ENCODE measurements at places on chromosomes 11 and 22.

- DNase-seq = no peak
These were observed 27.5 kb downstream of the CLPB start for GRCh38 chr11:72406540-72407527.

DNA sequence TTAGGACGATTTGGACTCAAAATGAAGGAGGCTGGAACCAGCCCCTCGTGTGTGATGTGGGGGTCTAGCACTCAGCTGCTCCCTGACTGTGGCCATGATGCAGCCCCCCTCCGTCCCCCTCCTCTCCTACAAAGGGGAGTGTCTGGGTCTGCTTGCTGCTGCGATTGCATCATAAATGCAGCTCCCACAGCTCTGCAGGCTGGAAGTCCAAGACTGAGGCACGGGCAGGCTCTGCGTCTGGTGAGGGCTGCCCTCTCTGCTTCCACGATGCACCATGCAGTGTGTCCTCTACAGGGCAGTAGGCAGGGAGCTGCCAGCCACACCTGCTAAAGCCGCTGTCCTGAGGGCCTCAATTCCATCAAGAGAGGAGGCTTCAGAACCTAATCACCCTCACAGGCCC, 432.1 kb downstream of the BRD1 start:
- no peak for DNase-seq

- DNase-seq = no peak
These were observed 34.3 kb downstream of the MTMR3 start for GRCh38 chr22:29917052-29917902.

DNA sequence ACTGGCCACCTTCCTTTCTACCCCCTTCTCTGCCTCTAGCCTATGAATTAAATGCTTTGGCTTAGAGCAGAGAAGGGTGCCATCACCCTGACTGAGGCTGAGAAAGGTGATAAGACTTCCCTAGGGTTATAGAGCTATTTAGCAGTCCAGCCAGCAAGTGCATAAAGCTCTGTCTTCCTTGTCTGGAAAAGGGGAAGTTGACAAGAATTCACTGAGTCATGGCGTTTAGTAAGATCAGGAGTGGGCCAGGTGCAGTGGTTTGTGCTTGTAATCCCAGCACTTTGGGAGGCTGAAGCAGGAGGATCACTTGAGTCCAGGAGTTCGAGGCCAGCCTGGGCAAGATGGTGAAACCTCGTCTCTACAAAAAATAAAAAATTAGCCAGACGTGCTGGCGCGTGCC, 63.1 kb downstream of the LHFPL7 start:
- DNase-seq = no peak

- no peak for DNase-seq
These were observed 522 bp downstream of the TOB2 start for GRCh38 chr22:41446057-41446501.

DNA sequence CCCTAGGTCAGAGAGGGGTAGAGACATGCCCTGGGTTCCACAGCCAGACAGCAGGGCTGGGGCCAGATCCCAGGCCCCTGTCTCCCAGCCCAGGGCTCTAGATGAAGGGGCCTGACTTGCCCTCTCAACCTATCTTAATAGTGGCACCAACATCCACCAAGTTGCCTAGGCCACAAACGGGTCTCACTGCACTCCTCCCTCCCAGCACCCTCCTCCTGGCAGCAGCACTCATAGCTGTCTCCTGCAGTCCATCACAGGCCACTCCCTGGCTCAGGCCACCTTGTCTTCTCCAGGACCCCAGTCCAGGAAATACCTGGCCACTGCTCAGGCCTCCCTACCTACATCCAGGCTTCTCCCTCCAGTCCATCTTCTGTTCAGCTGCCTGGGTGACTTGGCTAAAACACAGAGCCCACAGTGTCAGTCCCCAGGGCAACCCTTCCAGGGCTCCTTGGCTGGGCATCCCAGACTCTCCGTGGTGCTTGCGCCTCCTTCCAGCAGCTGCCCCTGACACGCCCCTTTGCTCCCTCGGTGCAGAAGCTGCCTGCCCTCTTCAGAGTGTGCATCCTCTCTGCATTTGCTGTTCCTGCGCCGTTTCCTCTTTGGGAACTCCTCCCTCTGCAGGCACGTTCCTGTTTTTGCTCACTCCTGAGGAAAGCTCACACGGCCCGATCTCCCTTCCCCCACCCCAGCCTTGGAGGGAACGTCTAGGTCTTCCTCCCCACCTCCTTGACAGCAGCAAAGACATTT, 40.5 kb downstream of the LRRC32 start:
- no peak for DNase-seq

DNA sequence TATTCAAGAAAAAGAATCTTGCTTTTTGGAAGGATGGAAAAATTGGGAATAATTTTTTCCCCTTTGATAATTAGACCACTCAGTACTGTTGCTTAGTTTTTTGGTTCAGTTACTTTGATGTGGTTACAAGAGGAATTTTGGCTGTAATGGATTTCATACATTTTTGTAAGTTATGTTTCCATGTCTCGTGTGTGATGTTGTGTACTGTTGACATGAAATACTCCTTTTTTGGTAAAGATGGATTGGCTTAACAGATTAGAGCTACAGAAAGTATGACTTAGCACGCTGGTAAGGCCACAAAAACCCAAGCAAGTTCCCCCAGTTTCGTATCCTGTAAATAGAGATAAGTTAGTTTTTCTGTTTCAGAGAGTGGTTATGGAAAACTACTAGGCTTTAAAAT, 11.9 kb downstream of the TBCEL start:
- DNase-seq = no peak

Measured in NCI-H1436 (cell line).